ENCODE measurements at places on chromosomes 1 and 21. TPM values are rescaled to one million over a fixed set of nuclear protein-coding genes. Genes with fewer than 3 reads are reported as not detected.
A peak's percentile ranks its signal among the peaks of the same experiment; 100 is the strongest.

- DNase-seq: no peak
Observed at GRCh38 chr1:63618011-63618410, 24.8 kb downstream of the PGM1 start.

DNA sequence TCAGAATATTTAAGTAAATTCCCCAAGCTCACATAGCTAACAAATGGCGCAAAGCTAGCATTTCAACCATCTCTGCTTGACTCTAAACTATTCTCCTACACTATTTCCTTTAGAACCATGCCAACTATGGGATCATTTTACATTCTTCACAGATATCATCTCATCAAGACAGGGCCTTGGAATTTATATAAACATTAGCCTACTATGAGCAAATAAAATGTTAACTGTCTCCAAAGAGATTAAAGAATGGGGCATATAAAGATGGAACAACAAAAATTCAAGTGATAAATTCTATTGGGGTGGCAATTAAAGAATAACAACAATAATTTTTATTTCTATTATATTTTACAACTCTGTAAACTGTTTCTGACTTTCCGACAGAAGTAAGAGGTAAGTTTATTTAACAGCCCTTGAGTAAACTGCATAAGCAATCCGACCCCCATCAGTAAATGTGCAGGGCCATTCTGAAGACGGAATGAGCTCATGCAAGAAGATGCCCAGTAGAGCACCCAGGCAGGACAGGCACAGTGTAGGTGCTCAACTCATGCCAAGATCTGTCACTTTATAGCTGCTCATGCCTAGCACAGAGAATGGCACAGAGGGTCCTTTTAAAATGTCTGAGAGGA lies 261.9 kb downstream of the VAV3 start:
- DNase-seq: no peak

Gene KCNJ15
- 0.27 TPM for total RNA-seq

DNA sequence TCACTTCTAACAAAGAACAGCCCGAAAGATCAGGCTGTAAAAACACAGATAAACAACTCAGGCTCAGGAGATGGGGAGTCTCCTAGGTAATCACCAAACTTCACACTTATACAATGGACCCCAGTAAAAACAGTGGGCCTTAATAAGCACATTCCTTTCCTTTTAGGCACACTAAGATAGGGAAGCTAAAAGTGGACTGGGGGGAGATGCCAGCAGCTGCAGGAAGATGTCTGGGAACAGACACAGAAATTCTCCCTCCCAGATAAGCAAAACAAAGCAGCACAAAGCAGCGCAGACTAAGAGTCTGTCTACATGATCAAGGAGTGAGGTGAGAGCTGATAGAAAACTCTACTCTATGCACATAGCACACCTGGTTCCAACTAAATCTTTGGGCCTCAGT lies 29.0 kb upstream of the CTBS start:
- DNase-seq: no peak

Gene CNTN2
- 0.93 TPM for total RNA-seq

DNA sequence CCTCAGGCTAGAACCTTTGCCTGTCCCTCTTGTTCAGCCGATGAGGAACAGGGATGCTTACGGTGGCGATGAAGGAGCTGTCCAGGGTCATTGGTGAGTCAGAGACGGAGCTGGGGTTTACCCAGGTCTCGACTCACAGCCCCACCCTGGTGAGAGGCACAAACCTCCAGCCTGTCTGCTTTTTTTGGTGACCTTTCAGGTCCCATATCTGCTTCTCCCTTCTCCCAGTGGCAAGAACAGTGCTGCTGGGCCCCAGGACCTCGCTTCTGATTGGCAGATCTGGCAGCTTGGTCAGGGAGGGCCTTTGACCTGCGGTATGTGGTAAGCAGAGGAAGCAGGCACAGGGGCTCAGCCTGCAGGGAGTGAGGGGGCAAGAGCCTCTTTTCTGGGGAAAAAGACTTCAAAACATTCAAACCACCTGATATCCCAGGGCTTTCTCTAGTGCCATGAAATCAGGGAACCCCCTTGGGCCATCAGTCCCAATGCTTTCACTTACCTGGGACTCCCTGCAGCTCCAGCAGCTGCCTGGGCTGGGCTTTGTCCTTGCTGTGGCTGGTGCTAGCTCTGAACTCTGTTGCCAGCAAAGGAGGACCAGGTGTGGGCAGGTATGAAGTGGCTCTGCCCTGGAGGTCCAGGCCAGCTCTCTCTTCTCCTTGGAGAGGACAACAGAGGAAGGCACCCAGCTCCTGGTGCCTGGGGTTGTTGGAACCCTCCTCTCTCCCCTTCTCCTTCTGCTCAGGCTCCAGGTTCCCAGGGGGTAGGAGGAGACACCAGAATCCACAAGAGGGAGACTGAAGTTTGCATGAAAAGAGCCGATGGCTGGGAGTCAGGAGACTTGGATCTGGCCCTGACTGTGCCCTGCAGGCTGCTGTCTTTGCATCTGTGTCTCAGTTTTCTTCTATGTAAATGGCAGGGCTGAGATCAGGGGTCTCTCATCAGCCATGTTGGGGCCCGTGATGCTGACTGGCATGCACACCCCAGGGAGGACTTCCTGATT lies 41.4 kb downstream of the TRIM62 start:
- DNase-seq: no peak

- DNase-seq: peak; percentile 90
Observed at GRCh38 chr1:94863297-94863911, 43.2 kb downstream of the SLC44A3 start.

Gene KRTAP11-1
- total RNA-seq: not detected

- no peak for DNase-seq
Observed at GRCh38 chr1:30373471-30374399, 349.6 kb downstream of the MATN1 start.

Gene SPRR5
- not detected for total RNA-seq

Gene LINGO4
- 0.22 TPM for total RNA-seq

- peak; percentile 10 for DNase-seq
Observed at GRCh38 chr21:26405735-26406361, 167.2 kb downstream of the CYYR1 start.

DNA sequence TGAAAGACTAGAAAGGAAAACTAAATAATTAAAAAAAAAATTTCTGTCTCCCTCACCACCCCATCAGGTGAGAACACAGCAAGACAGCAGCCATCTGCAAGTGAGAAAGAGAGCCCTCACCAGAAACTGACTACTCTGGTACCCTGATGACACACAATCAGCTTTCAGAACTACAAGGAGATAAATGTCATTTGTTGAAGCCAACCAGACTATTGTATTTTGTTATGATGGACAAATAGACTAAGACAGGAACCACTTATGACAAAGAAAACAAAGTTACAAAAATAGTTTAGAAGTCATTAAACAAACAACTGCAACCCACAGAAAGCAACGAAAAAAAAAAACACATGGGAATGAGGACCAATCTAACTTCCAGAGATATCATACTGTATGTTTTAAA lies 98.3 kb downstream of the FAF1 start:
- DNase-seq: no peak

Gene PDIK1L
- total RNA-seq: 7.0 TPM

- peak; percentile 93 for DNase-seq
Observed at GRCh38 chr1:41672641-41673361, 188.3 kb upstream of the EDN2 start.

- DNase-seq: no peak
Observed at GRCh38 chr1:182217967-182218366, 156.5 kb upstream of the ZNF648 start.

Gene LDLRAD1
- not detected for total RNA-seq

Gene IL22RA1
- not detected for total RNA-seq

- no peak for DNase-seq
Observed at GRCh38 chr1:64536836-64537490, 67.0 kb downstream of the CACHD1 start.

Gene TINAGL1
- 31.8 TPM for total RNA-seq

Gene MYOM3
- total RNA-seq: 302 TPM

DNA sequence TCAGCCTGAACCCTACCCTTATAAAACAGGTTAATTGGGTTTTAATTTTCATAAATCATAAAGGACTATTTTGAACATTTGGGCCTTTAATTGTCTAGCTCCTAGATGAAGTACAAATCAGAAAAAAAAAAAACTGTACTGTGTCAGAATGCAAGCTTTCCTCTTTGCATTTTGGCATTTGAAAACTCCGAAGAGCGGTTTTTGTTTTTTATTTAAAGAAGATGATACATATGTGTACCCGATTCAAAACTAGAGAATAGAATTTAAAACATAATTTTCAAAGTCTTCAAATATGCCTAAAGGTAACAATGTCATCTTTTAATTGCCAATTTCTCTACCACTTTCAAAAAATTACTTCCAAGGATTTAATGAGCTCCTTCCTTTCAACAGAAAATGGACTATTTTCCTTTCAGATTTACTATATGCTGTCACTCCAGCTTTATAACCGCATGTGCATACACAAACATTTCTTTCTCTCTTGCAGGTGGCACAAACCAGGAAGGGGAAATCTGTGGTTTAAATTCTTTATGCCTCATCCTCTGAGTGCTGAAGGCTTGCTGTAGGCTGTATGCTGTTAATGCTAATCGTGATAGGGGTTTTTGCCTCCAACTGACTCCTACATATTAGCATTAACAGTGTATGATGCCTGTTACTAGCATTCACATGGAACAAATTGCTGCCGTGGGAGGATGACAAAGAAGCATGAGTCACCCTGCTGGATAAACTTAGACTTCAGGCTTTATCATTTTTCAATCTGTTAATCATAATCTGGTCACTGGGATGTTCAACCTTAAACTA lies 33.7 kb downstream of the MRPL39 start:
- DNase-seq: peak; percentile 60

Gene VHLL
- not detected for total RNA-seq

DNA sequence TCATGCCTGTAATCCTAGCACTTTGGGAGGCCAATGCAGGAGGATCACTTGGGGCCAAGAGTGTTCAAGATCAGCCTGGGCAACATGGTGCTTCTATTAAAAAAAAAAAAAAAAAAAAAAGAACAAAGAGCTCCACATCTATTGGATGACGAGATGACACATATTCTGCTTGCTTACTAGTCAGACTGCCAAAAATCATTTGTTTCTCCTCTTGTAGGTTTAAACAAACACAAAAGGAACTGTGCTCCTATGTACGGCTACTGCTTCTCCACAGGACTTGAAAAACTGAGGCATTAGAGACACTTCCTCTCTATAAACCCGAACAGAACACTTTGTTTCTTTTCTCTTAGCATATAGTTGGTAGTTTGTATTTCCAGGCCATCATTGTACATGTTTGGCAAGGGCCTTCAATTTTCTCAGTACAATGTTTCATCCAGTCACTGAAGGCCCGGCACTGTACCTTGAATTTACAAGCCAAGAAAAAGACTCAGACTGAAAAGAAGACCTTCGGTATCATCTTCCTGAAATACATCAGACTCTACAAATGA lies 6.0 kb downstream of the TRIT1 start:
- no peak for DNase-seq

Gene ASCL5
- total RNA-seq: 0.04 TPM

- DNase-seq: no peak
Observed at GRCh38 chr1:227994632-227995300, 12.0 kb upstream of the WNT3A start.

DNA sequence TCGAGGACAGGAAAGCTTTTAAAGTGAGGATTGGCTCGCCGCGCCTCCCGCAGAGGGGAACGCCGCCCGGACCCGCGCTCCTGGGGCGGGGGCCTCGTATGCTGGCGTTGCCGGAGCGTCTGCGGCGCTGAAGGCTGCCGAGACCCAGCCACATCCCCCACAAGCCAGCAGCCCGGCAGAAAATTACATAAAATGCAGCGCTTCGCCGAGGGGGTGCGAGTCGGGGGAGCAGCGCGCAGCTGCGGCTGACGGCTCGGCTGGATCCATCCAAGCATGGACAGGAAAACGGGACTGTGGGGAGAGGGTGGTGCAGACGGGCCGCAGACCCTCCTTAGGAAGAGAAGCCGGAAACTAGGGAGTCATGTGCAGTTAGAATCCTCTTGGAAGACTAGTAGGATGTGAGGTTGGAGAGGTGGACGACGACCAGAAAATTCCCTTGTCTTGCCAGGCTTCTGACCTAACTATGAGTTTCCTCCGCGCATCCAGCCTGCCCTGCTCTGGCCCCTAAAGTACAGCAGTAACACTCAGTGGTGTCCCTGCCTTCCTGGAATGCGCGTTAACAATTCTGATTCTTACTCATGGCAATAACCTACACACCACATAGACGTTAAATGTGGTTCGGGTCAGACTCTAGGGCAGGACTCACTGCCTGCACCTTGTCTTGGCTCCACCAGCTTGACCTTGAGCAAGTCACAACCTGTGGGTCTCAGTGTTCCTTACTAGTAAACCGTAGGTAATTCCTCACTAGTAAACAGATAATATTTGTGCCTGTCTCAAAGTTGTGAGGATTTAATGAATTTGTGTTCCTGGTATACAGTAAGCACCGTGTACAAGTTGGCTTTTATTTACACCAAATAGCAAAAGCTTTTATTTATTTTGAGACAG lies 953 bp upstream of the BRWD1 start:
- DNase-seq: peak; percentile 80

- DNase-seq: no peak
Observed at GRCh38 chr1:11727119-11727518, 8.8 kb upstream of the AGTRAP start.

Gene C1orf167
- 20.6 TPM for total RNA-seq

Gene LGR6
- 0.09 TPM for total RNA-seq

DNA sequence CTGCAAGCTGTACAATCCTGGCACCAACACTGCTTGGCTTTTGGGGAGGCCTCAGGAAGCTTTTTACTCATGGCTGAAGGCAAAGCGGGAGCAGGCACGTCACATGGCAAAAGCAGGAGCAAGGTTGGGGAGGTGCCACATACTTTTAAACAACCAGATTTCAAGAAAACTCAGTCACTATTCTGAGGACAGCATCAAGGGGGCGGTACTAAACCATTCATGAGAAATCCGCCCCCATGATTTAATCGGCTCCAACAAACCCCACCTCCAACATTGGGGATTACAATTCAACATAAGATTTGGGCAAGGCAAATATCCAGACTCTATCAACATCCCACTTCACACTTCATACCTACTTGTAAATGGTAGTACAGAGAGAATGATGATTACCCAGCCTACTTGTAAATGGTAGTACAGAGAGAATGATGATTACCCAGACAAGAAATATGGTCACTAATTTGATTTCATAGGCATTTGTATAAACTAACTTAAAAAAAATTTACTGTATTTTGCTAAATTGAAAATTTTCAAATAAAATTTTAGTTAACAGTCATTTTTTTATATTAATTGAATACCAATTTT lies 24.9 kb downstream of the ATP5PF start:
- DNase-seq: no peak

GRCh38 chr1:112395256-112395820 lies 676 bp upstream of the CTTNBP2NL start:
- no peak for DNase-seq

- DNase-seq: no peak
Observed at GRCh38 chr1:212412374-212412773, 2.3 kb downstream of the PACC1 start.

GRCh38 chr1:223031733-223032601 lies 111.1 kb downstream of the TLR5 start:
- DNase-seq: peak; percentile 96
